Stimulated activated CD4-positive, alpha-beta T cell treated with anti-CD3 and anti-CD28 coated beads, Interleukin-15, amount 100 ng/mL, for 48 hours (primary cell): ENCODE measurements at places on chromosomes 16 and 17.

- DNase-seq = no peak
Observed at GRCh38 chr16:30010844-30011713, at the start of gene DOC2A. Gene DOC2A, minus strand, starts transcription at chr16:30011027. Its CDS starts 805 bp downstream, at chr16:30010222.

DNA sequence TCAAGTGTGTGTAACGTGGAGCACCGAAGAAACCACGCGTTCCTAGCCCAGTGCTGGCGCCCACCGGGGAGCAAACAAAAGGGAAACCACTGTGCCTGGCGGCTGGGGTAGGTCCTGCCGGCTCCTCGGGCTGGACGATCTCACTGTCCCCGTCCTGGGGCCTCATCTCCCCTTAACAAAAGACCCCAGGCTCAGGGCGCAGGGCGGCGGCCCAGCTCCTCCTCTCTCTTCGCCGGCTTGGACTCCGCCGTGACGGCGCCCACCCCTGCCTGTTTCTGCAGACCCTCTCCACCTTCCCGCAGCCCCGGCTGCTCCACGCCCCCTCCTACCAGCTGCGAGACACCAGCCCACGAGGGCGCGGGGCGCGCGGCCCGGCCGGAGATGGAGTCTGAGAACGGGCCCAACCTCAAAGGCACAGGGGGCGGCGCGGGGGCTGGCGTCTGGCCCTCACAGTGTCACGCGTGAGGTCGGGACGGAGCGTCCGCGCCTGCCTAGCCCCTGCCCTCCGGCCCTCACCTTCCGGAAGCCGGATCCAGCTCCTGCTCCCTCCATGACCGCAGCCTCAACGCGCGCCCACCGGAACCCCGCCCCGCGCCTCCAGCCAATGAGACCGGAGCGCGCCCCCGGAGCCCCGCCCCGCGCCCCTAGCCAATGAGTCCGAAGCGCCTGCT is at the start of gene CENPX:
CENPX (minus strand) TSS at position 569 of the 671 bp plus-strand sequence; CDS start at position 552, 17 bp downstream.
- no peak for DNase-seq

- no peak for DNase-seq
Observed at GRCh38 chr17:67649891-67650290, 67.8 kb upstream of the NOL11 start.

DNA sequence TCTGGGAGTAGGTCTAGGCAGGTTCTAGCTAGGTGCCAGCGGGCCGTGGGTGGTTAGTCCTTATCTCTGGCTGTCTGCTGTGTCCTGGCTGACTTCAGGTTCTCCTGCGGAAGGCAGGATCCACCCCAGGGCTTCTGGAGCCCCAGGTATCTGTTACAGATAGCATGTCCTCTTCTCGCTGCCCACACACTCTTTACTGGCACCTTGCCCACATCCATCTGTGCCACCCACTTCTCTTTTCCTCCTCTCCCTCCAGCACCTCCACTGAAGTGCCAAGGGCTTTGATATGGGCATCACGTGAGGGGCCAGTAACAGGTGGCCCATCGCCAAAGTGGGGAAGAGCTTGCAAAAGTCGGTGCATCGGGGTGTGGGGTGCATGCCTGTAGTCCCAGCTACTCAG is 4.6 kb upstream of the MPP2 start:
- DNase-seq = no peak

DNA sequence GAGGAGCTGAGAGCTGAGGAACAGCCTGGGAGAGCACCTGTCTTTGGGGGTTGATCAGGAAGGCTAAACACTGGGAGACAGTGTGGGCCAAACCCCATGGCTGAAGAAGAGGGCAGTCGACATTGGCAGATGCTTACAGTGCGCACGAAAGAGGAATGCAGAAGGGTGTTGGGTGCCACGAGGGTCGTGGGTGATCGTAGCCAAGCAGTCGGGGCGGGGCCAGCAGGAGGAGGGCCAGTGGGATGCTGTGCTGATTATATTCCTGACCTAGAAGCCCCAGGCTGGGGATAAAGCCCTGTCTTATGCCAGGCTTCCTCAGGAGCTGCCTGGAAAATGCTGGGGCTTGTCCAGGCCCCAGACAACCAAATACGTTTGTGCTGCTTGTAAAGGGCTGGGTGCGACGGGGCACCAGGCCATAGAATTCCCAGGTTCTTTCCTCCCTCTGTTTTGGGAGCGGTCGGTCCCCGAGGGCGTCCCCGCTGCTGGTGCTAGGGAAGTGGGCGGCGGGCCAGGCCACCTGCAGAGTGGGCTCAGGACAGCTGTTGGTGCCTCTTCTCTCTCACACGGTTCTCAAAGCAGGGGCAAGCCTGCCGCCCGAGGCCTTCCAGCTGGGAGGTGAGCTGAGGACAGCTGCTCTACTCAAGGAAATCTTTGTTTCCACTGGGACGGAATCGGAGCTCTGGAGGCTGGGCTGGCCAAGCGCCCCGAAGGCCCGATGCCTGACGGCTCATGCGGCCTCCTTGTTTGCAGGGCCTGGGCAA is 10.0 kb downstream of the C1QTNF1 start:
- no peak for DNase-seq

- DNase-seq = no peak
Observed at GRCh38 chr16:57875347-57875746, 73.1 kb upstream of the KIFC3 start.

- no peak for DNase-seq
Observed at GRCh38 chr17:68972119-68972704, 17.0 kb upstream of the ABCA8 start.

DNA sequence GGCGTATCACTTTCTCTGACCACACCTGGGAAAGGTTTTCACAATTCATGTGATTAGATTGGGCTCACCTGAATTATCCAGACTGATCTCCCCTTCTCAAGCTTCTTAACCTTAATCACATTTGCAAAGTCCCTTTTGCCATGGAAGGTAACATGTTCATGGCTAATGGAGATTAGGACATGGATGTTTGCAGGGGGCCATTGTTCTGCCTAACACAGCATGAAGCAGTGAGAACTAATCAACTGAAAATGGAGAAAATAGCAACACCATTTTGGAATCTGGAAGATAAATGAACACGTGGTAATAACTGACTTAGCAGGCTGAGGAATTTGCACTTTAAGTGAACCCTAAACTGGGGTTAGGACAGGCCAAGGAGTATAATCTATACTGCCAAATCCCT is 25.0 kb upstream of the SBK1 start:
- no peak for DNase-seq

GRCh38 chr17:57956291-57957119 is 1.3 kb upstream of the CUEDC1 start:
- no peak for DNase-seq

DNA sequence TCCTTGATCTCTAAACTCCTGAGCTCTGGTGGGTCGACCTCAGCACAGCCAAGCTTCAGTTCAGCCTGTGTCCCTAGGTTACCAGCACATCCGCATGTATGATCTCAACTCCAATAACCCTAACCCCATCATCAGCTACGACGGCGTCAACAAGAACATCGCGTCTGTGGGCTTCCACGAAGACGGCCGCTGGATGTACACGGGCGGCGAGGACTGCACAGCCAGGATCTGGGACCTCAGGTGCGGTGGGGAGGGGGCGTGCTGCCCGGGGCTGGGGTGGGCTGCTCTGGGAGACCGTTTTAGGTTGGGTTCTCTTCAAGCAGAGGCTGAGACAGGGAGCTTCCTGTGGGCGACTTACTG is 1.1 kb downstream of the MLST8 start:
- DNase-seq = no peak

DNA sequence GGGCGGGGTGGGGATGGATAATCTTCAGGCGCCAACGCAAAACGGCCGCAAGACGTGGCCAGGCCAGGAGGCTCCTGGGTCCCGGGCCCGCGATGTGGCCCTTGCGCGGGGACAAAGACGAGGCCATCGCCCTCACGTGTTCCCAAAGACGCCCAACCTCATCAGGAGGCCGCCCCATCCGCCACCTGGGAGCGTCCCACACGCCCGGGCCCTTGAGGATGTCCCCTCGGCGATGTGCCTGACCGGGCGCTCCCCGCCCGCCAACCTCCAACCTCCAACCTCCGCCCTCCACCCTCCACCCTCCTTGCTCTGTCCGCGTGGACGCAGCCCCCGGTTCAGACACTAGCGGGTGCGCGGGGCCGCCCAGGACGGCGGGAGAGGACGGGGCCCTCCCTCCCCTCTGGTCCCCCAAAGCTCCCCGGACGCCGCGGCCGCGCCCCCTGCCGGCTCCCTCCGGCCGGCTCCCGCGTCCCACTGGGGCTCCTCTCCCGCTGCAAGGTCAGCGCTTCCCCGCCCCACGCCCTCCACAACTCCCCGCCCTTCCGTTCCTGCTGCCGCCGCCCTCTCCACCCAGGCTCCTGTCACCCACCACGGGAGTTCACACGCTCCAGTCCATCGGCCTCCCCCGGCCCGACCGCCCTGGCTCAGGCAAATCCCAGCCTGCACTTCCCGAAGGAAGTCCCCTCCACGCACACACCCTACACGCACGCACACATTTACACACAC is 250.8 kb upstream of the RPL38 start:
- DNase-seq = peak; percentile 16

DNA sequence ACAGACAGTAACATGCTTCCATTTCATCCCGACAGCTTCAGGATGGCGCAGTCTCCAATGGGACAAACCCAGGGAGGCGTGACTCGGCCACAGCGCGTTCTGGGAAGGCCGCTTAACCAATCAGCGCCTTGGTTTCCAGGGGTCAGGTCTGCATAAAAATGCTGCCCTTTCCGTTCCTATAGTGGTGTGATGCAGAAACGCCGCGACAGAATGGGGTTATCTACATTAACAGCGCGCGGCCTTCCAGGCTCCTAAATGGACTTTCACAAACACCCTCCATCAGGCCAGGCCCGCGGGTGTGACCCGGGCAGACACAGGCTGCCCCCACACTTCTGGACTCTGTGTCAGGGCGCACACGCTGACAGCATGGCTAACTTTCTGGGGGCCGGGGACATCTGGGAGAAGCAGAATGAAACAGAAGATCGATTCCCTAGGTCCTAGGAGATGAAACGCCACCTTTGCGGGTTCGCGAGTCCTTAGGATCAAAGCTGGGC is 792 bp downstream of the TMEM231 start:
- DNase-seq = no peak

DNA sequence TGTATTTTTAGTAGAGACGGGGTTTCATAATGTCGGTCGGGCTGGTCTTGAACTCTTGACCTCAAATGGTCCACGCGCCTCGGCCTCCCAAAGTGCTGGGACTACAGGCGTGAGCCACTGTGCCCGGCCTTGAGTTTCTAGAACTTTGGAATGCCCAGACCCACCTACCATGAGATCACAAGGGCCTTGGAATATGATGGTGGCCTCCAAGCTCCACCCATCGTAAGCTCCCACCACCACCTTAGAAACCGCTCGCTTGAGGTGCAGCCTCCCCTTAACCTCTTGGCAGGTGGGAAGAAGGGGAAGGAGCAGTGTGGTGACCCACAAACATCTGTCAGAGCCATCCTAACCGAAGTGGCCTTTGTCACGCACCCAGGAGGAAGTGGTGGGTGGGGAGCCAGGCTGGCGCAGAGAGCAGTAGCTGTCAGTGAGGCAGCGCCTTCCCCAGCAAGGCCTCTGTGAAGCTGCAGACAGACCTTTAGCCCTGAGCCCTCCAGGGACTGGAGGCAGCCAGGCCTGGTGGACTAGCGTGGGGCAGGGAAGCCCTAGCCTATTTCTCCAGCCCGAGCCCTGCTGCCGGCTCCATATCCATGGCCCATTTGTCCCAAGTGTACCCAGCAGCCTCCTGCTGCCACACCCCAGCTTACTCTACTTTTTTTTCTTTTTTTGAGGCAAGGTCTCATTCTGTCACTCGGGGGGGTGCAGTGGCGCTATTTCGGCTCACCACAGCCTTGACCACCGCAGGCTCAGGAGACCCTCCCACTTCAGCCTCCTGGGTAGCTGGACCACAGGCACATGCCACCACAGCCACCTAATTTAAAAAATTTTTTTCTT is 13.1 kb upstream of the SEPHS2 start:
- DNase-seq = peak; percentile 89

- DNase-seq = no peak
Observed at GRCh38 chr16:78256686-78257375, 157.4 kb downstream of the WWOX start.
